Vein endothelial cell (primary cell): ENCODE measurements at places on chromosomes 2 and 18. TPM values are rescaled to one million over a fixed set of nuclear protein-coding genes. Genes with fewer than 3 reads are reported as not detected.

The ASPRV1 gene
- total RNA-seq, result 0.33 and 0.38 TPM in 2 replicates

The FBXO36 gene
- total RNA-seq, result 2.4 and 2.6 TPM in 2 replicates

The TUBA3D gene
- total RNA-seq, result not detected in 2 replicates

The HRH4 gene
- total RNA-seq, result under 0.01 and 0.10 TPM in 2 replicates

The CHST10 gene
- total RNA-seq, result 12.9 and 19.3 TPM in 2 replicates

The OTX1 gene
- total RNA-seq, result not detected in 2 replicates

The SMAD2 gene
- total RNA-seq, result 37.6 and 138 TPM in 2 replicates

The TSGA10 gene
- total RNA-seq, result 2.3 and 3.3 TPM in 2 replicates

The AGXT gene
- total RNA-seq, result not detected in 2 replicates

The C2orf15 gene
- total RNA-seq, result 0.33 TPM in 1 of 2 replicates, not detected in the other

The CIB4 gene
- not detected in 2 replicates for total RNA-seq

The CTAGE1 gene
- total RNA-seq, result under 0.01 TPM in 1 of 2 replicates, not detected in the other

The LINC00305 gene
- total RNA-seq, result not detected in 2 replicates

The CDH2 gene
- total RNA-seq, result 5.8 and 7.5 TPM in 2 replicates

The TRIM54 gene
- 0.10 and 0.33 TPM in 2 replicates for total RNA-seq

The NLRC4 gene
- not detected in 2 replicates for total RNA-seq

The SCN9A gene
- 0.33 and 0.96 TPM in 2 replicates for total RNA-seq

The LRATD1 gene
- 6.2 and 8.7 TPM in 2 replicates for total RNA-seq

The NT5C1B gene
- total RNA-seq, result not detected in 2 replicates

The DSC1 gene
- not detected in 2 replicates for total RNA-seq

The POTEF gene
- total RNA-seq, result 0.29 and 0.33 TPM in 2 replicates

The VWC2L gene
- total RNA-seq, result not detected in 2 replicates

The PSMA8 gene
- not detected in 2 replicates for total RNA-seq

The NYAP2 gene
- total RNA-seq, result not detected in 2 replicates

The EFHD1 gene
- under 0.01 and 0.19 TPM in 2 replicates for total RNA-seq

The DUSP19 gene
- total RNA-seq, result 2.5 and 2.6 TPM in 2 replicates

The ANO7 gene
- total RNA-seq, result 1.6 and 1.9 TPM in 2 replicates

The ARID5A gene
- total RNA-seq, result 15.8 and 20.9 TPM in 2 replicates

The IGFBP5 gene
- 0.48 and 0.65 TPM in 2 replicates for total RNA-seq

The PARD6G gene
- 1.4 and 2.0 TPM in 2 replicates for total RNA-seq

The ELOA2 gene
- not detected in 2 replicates for total RNA-seq

The FER1L5 gene
- total RNA-seq, result not detected in 2 replicates

The POMC gene
- total RNA-seq, result 0.29 and 0.98 TPM in 2 replicates

The PRKAG3 gene
- total RNA-seq, result not detected in 2 replicates

The ALK gene
- total RNA-seq, result not detected in 2 replicates

The VRK2 gene
- 44.1 and 59.9 TPM in 2 replicates for total RNA-seq

The DES gene
- under 0.01 TPM in 1 of 2 replicates, not detected in the other for total RNA-seq

The AFF3 gene
- under 0.01 and 0.10 TPM in 2 replicates for total RNA-seq

The TXNDC2 gene
- 0.10 TPM in 1 of 2 replicates, not detected in the other for total RNA-seq

The HOXD9 gene
- 11.7 and 22.5 TPM in 2 replicates for total RNA-seq

The TM4SF20 gene
- not detected in 2 replicates for total RNA-seq

The CIDEA gene
- 3.9 and 6.4 TPM in 2 replicates for total RNA-seq

The FAHD2A gene
- 14.8 and 34.0 TPM in 2 replicates for total RNA-seq

The CPS1 gene
- total RNA-seq, result 4.3 and 4.9 TPM in 2 replicates

The NCKAP5 gene
- total RNA-seq, result 0.96 and 2.0 TPM in 2 replicates

The STARD7 gene
- total RNA-seq, result 188 and 224 TPM in 2 replicates

The KCNG2 gene
- not detected in 2 replicates for total RNA-seq
